ENCODE measurements at places on chromosomes 5 and 9.

DNA sequence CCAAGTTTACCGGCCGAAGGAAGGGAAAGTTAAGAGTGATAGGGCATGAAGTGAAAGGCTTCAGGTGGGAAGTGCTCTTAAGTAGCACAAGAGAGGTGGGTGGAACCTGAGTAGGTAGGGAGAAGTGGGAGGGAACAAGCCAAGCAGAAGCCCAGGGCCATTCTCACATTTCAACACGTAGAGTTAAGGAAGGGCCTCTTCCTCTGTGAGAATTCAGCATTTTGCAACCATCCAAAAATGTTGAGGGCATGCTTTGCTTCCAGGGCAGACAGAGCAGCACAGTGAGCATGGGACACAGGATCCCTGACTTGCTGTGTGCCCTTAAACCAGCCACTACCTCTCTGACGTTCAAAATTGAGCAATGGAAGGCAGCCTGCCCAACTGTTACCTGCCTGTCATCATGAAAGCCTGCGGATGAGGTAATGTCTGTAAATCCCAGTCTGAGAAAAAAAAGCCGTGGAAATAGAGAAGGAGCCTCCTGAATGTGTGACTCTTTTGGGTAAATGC is 3.3 kb downstream of the CYFIP2 start:
- DNase-seq = no peak

DNA sequence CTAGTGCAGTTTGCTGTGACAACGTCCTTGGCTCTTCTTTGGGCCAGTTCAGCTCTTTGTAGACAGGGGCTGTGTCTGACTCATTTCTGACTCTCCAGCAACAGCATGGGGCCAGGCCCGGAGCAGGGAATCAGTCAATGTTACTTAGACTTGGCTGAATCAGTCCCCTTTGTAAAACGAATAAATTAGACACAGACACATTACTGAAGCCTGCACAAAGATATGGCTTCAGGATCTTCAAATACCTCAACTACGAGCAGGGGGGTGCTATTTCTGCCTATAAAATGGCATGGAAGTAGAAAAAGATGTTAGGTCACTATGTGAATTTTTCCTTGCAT is 204.7 kb downstream of the TTLL11 start:
- DNase-seq = peak; percentile 83

DNA sequence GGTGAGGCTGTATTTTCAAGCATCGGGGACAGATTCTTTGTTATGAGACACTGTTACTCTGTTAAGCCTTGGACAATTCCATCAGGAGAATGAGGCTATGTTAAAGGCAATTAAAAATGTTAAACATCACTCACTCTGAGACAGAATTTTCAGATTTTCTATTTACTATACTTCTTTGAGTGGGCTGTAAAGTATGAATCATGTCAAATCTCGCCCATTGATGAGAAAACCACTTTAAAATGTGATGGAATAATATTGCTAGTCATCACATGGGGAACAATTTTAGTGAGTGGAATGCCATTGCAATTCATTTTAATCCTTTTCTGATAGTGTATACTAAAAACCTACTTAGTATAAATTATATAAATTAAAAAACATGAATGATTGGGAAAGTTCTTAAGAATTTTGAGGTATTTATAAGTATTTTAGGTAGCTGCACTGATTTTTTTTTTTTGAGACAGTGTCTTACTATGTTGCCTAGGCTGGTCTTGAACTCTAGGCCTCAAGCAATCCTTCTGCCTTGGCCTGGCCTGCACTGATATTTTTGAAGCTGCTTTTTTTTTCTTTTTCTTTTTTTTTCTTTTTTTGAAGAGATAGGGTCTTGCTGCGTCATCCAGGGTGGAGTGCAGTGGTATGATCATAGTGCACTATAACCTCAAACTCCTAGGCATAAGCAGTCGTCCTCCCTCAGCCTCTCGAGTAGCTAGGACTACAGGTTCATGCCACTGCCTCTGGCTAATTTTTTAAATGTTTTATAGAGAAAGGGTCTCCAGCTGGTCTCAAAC is 73.2 kb downstream of the KIAA1958 start:
- DNase-seq = no peak

GRCh38 chr9:88661759-88662158 is 126.8 kb downstream of the NXNL2 start:
- no peak for DNase-seq

GRCh38 chr9:17131494-17131893 is 3.3 kb upstream of the CNTLN start:
- DNase-seq = no peak

DNA sequence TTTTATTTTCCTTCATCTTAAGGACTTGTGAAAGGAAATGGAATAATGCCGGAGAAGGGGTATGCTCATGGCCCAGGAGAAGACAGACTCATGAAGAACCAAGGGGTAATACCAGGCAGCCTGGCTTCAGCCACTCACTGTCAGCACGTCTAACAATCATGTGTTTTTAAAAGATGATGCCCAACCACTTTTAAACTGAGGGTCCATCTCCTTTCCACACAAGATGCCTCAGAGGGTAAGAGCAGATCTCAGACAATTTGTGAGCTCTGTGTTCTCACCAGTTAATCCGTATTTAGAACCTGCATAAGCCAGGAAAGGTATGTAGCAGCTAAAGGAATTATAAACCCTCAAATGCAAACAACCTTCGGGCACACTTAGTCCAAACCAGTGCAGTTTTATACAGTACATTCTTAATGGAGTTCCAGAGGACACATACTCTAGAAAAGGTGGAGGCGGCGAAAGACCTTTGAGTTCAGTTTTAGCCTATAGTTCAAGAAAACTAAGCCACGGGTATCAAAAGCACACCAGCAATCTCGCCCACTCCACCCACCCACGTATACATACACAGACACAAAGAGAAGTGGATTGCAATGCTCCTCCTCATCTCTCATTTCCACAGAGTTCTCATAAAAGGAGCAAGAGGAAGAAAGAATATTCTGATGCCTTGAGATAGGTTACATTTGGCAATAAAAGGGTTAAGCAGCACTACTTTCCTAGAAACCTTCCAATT is 2.6 kb downstream of the DIAPH1 start:
- DNase-seq = no peak

DNA sequence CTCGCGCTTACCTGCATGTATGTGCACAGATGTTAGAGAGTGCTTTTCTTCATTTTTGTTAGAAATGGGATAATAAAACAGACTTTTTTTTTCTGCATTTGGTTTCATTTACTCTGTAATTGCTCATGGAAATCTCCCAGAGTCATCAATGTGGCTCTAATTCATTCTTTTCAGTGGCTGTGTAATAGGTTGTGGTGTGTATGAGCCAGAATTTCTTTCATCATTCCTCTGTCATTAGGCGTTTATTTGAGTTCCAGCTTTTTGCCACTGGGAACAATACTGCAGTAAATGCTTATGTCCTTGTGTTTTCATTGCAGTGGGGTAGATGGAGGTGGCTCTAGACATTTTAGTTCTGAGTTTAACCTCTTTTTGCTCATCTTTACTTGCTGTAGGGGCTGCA is 118.9 kb downstream of the NXNL2 start:
- DNase-seq = peak; percentile 55

- no peak for DNase-seq
Observed at GRCh38 chr5:35058374-35058788, 10.6 kb upstream of the AGXT2 start.

DNA sequence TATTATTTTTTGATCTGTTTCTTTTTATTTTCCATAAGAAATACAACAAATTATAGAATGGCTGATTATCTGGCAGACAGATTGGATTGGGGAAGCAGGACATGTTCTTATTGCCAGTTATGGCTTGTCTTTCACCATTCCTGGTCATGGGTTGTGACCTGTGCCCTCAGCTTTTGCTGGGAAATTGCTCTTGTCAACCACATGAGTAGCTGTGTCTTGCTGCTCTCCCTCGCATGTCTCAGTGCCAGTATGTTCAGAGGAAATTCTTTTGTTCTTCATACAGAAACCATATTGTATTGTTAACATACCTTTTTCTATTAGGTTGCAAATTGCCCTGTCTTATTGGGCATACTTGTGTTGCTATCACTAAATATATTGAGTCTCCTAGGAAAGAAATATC is 344.1 kb downstream of the OSTF1 start:
- DNase-seq = no peak

GRCh38 chr9:111118256-111118948 is 80.1 kb upstream of the LPAR1 start:
- DNase-seq = peak; percentile 65

DNA sequence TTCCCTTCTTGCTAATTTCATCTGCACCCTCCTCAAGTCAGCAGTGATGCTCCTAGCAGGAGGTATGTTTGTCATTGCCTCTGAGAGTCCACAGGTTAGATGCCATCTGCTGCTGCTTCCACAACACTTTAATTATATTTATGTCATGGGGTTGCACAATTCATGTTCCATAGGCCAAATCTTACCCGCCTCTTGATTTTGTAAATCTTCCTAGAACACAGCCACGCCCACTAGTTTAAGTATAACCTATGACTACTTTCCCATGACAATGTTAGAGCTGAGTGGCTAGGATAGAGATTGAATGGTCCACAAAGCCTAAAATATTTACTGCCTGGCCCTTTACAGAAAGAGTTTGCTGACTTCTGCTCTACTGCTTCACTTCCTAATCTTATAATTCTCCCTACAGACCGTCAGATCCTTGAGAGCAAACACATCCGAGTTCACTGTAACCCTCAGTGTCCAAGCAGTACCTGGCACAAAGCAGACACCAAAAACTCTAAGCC is 21.1 kb downstream of the LIFR start:
- no peak for DNase-seq

GRCh38 chr5:170747851-170748250 is 35.7 kb upstream of the GABRP start:
- DNase-seq = no peak

GRCh38 chr5:132679166-132679565 is 5.4 kb downstream of the IL4 start:
- DNase-seq = no peak

DNA sequence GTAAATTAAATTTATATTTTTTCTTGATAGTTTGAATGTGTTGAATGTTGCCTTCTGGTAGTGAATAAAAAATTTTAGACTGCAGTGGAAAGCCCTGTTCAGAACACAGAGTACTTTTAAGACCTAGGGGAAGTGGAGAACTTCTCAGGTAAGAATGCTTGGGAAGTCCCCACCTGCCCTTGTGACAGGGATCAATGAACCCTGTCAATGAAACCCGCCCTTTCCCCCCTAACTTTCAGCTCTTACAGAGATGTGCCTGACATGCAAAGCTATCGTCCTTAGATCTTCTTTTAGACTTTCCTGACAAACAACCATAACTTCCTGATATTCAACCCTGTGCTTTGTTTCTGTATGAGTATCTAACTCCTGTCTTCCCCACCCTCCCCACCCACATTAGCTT is 562.7 kb downstream of the TLE4 start:
- no peak for DNase-seq

DNA sequence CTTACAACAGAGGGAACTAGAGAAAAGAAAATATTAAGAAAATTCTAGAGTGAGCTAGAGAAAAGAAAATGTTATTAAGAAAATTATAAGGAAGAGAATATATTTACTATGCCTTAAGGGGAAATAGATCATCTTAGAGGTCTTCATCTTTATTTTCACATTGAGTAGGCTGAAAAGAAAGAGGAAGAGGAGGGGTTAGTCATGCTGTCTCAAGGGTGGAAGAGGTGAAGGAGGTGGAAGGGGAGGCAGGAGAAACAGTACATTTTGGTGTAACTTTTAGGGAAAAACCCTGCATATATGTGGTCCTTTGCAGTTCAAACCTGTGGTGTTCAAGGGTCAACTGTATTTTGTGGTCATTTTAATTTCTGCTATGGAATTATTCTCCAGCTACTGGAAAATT is 46.6 kb downstream of the PPIP5K2 start:
- no peak for DNase-seq

- DNase-seq = no peak
Observed at GRCh38 chr5:160635046-160635445, 213.4 kb downstream of the PTTG1 start.

DNA sequence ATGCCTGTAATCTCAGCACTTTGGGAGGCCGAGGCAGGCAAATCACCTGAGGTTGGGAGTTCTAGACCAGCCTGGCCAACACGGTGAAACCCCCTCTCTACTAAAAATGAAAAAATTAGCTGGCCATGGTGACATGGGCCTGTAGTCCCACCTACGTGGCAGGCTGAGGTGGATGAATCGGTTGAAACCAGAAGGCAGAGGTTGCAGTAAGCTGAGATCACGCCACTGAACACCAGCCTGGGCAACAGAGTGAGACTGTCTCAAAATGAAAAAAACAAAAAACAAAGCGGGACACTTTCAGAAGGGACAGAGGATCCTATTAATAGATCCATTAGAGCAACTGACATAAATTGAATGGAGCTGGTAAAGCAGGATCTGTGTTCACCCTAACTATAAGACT is 89.6 kb upstream of the SGCD start:
- DNase-seq = no peak

DNA sequence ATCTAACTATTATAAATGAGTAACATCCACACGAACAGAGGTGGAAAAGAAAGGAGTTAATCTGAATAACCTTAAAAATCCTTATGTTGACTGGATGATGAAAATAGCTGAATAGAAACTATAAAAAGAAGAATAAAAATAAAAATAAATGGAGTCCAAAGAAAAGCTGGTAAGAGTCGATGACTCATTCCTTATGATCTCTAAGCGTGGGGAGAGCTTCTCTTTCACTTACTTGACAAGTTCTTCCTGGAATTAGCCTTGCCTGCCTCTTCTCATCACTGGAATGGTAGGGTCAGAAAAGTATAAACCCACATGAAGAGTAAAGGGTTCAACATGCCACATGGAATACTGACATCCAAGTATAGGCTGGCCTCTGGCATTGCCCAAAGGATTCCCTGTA is 477.0 kb upstream of the RGMB start:
- DNase-seq = no peak

DNA sequence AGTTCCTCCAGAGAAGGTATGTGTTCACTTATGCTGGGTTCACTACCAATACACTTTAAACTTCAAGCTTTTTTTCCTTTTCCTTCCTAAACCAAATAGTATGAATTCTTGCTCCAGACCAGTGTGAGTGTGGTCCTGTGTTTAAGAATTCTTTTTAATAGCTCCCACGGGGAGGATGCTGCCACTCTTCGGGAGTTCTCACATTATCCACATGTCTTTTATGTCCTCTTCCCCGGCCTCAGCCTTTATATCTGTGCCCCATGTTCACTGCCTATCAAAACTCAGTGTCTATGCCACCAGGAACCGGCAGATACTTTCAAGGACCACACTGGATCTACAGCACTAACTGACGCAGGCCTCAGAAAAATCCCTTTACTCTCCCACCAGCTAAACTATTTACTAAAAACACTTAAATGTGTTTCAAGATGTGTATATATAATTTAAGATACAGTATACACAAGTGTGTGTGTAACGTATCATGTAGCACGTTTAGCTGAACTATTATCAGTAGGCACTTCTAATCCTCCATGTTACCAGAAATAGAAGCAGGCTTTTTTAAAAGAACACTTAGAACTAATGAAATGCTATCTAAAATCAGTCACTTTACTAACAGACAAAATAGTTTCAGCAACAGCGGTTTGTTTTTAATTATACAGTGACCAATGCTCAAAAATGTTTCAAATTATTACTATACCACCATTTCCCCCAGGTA is 88.0 kb downstream of the PLPP1 start:
- no peak for DNase-seq

- DNase-seq = no peak
Observed at GRCh38 chr9:18014556-18014955, 435.7 kb downstream of the SH3GL2 start.

Data from AG20443 (cell line).